IMR-90 (cell line): ENCODE measurements at places on chromosomes 11 and 22. TPM values are rescaled to one million over a fixed set of nuclear protein-coding genes. Genes with fewer than 3 reads are reported as not detected.

The UBQLNL gene
- 0.18 TPM in 1 of 2 replicates, not detected in the other for total RNA-seq

The PRG3 gene
- total RNA-seq = not detected in 2 replicates

The MOV10L1 gene
- total RNA-seq = 0.72 and 0.83 TPM in 2 replicates

The SLC5A12 gene
- total RNA-seq = not detected in 2 replicates

The APOA4 gene
- not detected in 2 replicates for total RNA-seq

The HEPHL1 gene
- total RNA-seq = under 0.01 TPM in 1 of 2 replicates, not detected in the other

DNA sequence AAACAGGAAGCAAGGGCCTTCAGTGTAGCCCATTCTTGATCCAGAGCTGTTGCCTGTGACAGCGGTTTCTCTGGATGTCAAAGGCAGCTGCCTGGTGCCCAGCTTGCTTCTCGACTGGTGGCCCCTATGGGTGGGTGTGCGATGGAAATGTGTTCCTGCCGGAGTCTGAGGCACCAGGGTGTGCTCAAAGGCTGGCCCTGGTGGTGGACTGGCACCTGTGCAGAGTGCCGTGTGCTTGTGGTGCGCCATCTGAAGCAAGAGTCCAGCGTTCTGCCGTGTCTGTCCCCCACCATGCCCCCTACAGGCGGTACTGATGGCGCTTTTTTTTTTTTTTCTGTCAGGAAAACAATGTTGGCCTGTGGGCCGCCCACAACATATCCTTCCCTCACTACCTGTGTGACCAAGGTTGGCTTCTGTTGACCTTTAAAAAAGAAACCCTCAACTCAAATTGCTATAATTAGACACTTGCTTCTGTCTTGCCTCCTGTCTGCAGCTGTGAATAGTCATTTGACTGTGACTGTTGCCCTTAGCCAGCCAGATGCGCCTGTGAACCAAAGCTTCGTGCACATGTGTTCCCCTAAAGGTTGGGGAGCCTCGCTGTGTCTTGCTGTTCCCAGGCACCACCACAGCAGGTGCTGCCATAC, 4.7 kb upstream of the RANBP1 start:
- H3K4me1 ChIP-seq = peaks cover 2% of the 10 kb centered on the region; the same call in 1 of the 2 replicates
- H3K27me3 ChIP-seq = no peaks in the 10 kb centered on the region
- DNase-seq = peak; percentile 5
- H3K4me3 ChIP-seq = no peak overlapping the region
- peaks cover 87% of the 10 kb centered on the region for H3K36me3 ChIP-seq

DNA sequence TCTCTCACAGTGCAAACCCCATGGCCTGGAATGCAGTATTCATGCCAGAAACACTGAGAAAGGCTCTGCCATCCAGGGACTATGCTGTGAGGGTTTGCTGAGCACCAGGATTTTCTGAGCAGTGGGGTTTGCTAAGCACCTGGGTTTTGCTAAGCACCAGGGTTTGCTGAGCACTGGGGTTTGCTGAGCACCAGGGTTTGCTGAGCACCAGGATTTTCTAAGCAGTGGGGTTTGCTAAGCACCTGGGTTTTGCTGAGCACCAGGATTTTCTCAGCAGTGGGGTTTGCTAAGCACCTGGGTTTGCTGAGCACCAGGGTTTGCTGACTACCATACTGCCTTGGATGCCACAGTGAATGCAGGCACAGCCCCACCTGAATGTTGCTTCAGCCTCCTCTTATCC, 48.3 kb upstream of the SMIM38 start:
- H3K4me1 ChIP-seq = no peaks in the 10 kb centered on the region
- peaks cover 5% of the 10 kb centered on the region; the same call in 1 of the 2 replicates for H3K27me3 ChIP-seq
- H3K36me3 ChIP-seq = no peaks in the 10 kb centered on the region
- no peak overlapping the region for H3K4me3 ChIP-seq
- no peak overlapping the region for H3K27ac ChIP-seq

DNA sequence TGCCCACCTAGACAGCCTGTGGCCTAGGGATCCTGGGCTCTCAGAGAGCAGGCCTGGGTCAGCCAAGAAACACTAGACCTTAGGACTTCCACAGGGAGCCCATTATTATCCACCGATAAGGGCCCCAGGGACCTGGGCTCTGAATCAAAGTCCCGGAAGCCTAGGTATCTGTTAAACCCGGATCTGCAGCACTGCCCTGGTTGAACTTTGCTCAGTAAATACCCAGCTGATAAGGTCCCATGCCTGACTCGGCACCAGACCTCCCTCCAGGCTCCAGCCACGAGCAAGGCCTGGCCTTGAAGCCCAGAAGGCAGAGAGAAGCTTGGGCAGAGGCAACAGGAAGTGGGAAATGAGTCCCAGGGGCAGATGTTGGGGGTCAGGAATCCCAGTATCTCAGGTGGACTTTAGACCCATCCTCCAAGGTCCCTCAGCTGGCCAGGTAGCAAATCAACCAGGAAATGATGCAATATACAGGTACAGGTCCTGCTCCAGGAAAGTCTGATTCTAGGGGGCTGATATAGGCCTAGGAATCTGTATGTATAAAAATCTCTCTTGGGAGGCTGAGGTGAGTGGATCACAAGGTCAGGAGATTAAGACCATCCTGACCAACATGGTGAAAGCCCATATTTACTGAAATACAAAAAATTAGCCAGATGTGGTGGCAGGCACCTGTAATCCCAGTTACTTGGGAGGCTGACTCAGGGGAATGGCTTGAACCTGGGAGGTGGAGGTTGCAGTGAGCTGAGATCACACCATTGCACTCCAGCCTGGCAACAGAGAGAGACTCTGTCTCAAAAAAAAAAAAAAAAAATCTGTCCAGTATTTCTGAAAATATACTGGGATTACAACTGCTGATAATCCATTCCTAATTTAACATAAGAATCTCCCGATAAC, 18.7 kb downstream of the POU2AF1 start:
- H3K27ac ChIP-seq = no peak overlapping the region
- H3K4me1 ChIP-seq = no peaks in the 10 kb centered on the region
- H3K4me3 ChIP-seq = no peak overlapping the region

DNA sequence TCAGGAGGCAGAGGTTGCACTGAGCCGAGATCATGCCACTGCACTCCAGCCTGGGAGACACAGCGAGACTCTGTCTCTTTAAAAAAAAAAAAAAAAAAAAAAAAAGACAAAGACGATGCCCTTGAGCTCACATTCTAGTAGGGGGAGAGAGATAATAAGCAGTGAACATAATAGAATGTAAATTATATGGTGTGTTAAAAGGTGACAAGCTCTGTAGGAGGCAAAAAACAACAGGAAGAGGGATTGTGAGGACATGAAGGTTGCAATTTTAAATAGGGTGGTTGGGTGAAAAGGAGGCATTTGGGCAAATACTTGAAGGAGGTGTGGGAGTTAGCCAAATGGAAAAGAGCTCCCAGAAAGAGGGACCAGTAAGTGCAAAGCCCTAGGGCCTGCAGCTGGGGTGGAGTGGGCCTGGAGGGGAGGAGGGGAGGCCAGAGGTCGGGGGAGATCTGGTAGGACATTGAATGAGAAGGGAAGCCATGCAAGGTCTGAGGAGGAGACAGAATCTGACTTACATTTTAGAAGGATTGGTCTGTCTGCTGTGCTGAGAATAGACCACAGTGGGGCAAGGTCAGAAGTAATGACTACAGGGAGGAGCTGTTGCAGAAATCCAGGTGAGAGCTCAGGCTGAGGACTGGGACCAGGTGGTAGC, 26.6 kb downstream of the P2RY2 start:
- DNase-seq = no peak
- peaks cover 8% of the 10 kb centered on the region for H3K4me1 ChIP-seq
- H3K27ac ChIP-seq = no peak overlapping the region
- H3K27me3 ChIP-seq = 0 out of 2 replicates have a peak, but pooled peaks cover 3% of the 10 kb centered on the region

DNA sequence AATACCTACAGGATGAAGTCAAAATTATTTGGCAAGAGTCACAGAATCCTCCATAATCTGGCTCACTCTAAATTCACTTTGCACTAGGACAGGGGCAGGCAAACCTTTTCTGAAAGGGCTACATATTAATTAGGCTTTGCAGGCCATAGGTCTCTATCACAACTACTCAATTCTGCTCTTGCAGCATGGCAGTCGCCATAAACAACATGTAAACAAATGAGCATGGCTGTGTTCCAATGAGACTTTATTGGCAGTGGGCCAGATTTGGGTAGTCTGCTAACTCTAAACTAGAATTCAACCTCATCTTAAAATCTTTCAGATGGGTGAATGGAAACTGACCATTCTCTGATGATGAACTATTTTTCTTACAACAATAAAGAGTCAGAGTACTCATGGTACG, 5.8 kb downstream of the THRSP start:
- H3K4me1 ChIP-seq = no peaks in the 10 kb centered on the region; the same call in 1 of the 2 replicates
- DNase-seq = no peak
- H3K36me3 ChIP-seq = peaks cover 24% of the 10 kb centered on the region
- no peaks in the 10 kb centered on the region for H3K27me3 ChIP-seq
- no peak overlapping the region for H3K27ac ChIP-seq

- H3K4me3 ChIP-seq = peak overlapping the region; percentile 35; the same call in 1 of the 2 replicates
- peaks cover 6% of the 10 kb centered on the region for H3K4me1 ChIP-seq
- H3K27ac ChIP-seq = no peak overlapping the region
- no peaks in the 10 kb centered on the region for H3K36me3 ChIP-seq
- H3K27me3 ChIP-seq = no peaks in the 10 kb centered on the region
Measured at GRCh38 chr11:102279641-102280170, 37.6 kb upstream of the BIRC3 start.

- no peaks in the 10 kb centered on the region; the same call in 1 of the 2 replicates for H3K27me3 ChIP-seq
- no peaks in the 10 kb centered on the region for H3K36me3 ChIP-seq
- DNase-seq = no peak
- peaks cover 4% of the 10 kb centered on the region; the same call in 1 of the 2 replicates for H3K4me1 ChIP-seq
- no peak overlapping the region for H3K27ac ChIP-seq
- no peak overlapping the region for H3K4me3 ChIP-seq
Measured at GRCh38 chr11:33480626-33481025, 220.0 kb downstream of the C11orf91 start.

GRCh38 chr11:123184531-123184930, 10.5 kb downstream of the CLMP start:
- peaks cover 51% of the 10 kb centered on the region for H3K4me1 ChIP-seq
- no peaks in the 10 kb centered on the region for H3K27me3 ChIP-seq

GRCh38 chr11:69635804-69636511, 5.0 kb upstream of the CCND1 start:
- H3K27ac ChIP-seq = peak overlapping the region; percentile 56
- peak overlapping the region; percentile 1; the same call in 1 of the 2 replicates for H3K4me3 ChIP-seq
- DNase-seq = no peak
- H3K4me1 ChIP-seq = peaks cover 5% of the 10 kb centered on the region

DNA sequence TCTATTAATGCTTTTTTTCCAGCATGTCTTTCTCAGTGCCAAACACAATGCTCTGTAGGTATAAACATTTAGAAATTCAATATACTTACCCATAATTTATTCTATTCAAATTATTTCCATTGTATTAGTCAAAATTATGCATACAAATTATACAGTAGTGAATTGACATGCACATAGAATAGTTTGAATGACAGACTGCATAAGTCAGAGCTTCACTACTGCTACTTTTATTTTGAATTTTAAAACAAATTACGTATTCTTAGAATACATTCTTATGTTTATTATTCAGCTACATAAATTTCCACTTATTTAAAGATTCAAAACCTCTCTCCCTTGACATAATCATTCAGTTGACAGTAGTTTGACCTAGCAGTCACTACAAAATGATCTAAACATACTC, 808.0 kb upstream of the CCDC179 start:
- DNase-seq = no peak
- H3K4me3 ChIP-seq = no peak overlapping the region
- H3K27me3 ChIP-seq = no peaks in the 10 kb centered on the region
- H3K27ac ChIP-seq = no peak overlapping the region

- peaks cover 25% of the 10 kb centered on the region for H3K27me3 ChIP-seq
- no peak overlapping the region for H3K4me3 ChIP-seq
- H3K4me1 ChIP-seq = no peaks in the 10 kb centered on the region
- DNase-seq = no peak
- H3K36me3 ChIP-seq = no peaks in the 10 kb centered on the region
Measured at GRCh38 chr22:21067075-21067900, 21.5 kb downstream of the LRRC74B start.

- H3K36me3 ChIP-seq = no peaks in the 10 kb centered on the region
- DNase-seq = peak; percentile 18
- peaks cover 6% of the 10 kb centered on the region for H3K4me1 ChIP-seq
- H3K27me3 ChIP-seq = no peaks in the 10 kb centered on the region
Measured at GRCh38 chr11:73579641-73580434, 18.1 kb downstream of the FAM168A start.
